ENCODE measurements at places on chromosomes 11 and 22.

- DNase-seq = no peak
Measured at GRCh38 chr11:134398079-134398444, 14.0 kb downstream of the B3GAT1 start.

GRCh38 chr22:45009606-45010531 lies at the start of gene PHF21B:
Gene PHF21B, minus strand, starts transcription at chr22:45010005. Its CDS starts 456 bp downstream, at chr22:45009549.
- DNase-seq = peak; percentile 53

- DNase-seq = no peak
Measured at GRCh38 chr11:63816166-63816565, 2.9 kb downstream of the SPINDOC start.

DNA sequence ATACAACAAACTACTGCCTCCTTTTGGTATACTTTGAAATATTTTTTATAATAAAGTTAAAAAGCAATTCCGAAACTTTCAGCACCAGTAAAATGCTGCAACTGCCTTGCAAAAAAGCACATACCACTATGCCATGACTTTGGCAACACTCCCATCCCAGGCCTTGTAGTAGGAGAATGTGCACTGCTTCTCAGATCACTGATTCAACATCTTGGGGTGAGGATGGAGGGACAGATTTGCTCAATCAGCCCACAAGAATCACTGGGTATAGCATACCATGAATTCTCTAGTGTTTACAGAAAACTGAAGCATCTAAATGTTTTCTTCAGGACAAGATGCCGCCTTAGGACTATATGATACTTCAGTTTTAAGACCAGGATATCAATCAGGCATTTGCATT lies 14.9 kb downstream of the EIF4ENIF1 start:
- DNase-seq = no peak

- peak; percentile 56 for DNase-seq
Measured at GRCh38 chr11:134261626-134262488, 8.5 kb downstream of the ACAD8 start.

DNA sequence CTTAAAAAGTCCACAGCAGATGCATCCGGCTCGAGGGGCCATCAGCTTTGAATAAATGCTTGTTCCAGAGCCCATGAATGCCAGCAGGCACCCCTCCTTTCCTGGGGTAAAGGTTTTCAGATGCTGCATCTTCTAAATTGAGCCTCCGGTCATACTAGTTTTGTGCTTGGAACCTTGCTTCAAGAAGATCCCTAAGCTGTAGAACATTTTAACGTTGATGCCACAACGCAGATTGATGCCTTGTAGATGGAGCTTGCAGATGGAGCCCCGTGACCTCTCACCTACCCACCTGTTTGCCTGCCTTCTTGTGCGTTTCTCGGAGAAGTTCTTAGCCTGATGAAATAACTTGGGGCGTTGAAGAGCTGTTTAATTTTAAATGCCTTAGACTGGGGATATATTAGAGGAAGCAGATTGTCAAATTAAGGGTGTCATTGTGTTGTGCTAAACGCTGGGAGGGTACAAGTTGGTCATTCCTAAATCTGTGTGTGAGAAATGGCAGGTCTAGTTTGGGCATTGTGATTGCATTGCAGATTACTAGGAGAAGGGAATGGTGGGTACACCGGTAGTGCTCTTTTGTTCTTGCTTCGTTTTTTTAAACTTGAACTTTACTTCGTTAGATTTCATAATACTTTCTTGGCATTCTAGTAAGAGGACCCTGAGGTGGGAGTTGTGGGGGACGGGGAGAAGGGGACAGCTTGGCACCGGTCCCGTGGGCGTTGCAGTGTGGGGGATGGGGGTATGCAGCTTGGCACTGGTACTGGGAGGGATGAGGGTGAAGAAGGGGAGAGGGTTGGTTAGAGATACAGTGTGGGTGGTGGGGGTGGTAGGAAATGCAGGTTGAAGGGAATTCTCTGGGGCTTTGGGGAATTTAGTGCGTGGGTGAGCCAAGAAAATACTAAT lies 1.9 kb downstream of the NEAT1 start:
- peak; percentile 77 for DNase-seq

DNA sequence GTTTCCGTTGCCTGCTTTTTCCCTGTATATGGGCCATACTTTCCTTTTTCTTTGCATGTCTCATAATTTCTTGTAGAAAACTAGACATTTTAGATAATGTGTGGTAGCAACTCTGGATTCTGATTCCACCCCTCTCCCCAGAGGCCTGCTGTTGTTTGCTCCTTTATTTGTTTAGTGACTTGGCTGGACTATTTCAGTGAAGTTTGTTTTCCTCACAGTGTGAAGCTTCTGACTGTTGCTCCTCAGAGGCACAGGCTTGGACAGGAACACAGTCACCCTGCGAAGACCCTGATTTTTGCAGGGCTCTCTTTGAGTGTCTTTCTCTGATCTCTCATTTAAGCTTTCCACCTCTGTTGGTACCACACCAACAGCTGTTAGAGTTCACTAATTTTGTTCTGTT lies 72.5 kb downstream of the SWAP70 start:
- DNase-seq = no peak

DNA sequence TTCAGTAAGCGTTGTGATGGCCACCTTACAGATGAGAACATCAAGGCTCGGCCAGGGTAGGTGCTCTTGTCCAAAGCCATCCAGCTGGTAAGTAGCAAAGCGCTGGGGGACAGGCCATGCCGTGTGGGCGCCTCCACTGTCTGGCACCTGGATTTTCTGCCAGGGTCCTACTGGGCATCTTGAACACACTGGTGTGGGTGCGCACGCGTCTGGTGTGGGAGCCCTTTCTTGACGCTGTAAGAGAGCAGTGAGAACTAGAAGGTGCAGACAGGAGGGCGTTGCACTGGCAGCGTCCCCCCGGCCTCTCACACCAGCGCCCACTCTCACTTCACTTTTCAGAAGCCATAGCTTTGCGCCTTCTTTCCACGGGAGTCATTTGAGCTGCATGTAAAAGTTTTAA lies 296.6 kb downstream of the TBC1D22A start:
- DNase-seq = no peak

- peak; percentile 53 for DNase-seq
Measured at GRCh38 chr22:41687901-41688364, 734 bp downstream of the SNU13 start.

DNA sequence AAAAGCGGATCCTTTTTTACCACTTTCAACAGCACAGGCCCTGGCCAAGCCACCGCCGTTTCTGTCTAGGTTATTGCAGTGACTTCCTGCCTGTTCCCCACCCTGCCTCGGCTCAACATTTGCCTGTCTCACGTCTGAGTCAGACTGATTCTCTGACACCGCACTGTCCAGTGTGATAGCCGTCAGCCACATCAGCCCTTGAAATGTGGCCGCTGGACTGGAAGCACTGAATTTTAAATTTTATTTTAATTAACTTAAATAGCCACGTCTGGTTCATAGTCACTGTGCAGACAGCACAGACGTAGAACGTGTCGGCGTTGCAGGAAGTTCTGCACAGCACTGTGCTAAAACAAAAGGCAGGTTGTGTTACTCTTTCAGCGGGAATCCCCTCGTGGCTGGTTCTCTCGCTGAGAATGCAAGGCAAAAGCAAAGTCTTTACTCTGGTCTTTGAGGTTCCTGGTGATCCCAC lies 56.3 kb upstream of the ADSL start:
- peak; percentile 85 for DNase-seq

DNA sequence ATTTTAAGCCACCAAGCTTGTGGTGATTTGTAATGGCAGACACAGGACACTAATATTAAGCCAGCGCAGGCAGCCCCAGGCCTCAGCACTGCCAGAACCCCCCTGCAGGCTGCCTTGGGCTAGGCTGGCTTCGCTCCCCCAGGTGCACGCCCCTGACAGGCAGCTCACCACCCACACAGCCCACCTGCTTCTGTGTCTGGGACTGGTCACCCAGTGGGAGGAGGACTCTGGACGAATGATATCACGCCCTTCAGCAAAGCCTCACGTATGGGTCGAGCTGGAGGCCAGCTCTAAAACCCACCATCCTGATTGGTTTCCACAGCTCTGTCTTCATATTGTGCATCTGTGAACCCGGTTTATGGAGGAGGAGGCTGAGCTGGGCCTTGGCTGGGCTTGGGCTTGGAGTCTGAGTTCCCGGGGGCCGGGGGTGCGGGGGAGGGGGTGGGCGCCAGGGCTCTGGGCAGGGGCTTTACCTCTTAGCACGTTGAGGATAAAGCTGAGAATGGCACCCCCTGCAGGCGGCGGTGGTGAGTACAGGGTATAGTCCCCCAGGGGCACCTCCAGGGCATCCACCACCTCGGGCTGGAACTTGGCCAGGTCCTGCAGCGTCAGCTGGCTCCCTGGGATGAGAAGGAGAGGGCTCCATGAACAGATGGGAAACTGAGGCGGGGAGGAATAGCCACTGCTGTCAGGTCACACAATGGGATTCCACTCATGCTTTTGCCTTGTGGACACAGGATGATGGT lies 13.8 kb downstream of the GGT5 start:
- DNase-seq = peak; percentile 74

GRCh38 chr22:22318723-22319465 lies 74.3 kb downstream of the VPREB1 start:
- DNase-seq = no peak

- no peak for DNase-seq
Measured at GRCh38 chr22:35043252-35043933, 22.6 kb upstream of the ISX start.

DNA sequence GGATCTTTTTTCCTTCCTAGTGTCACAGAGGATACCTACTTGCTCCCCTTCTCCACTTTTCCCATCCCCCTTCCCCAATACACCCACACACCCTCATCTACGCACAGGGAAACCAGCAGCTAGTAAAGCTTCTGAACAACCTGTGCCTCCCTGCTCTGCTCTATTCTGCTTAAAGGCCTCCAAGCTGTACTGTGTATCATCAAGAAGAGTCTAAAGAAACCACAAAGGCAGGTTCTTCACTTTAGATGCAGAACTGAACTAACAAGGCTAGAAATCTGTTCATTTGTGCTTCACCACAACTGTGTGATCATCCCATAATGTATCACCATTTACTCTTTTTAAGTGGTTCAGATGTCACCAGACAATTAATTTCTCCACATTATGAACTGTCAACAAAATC lies 132.5 kb downstream of the SGSM3 start:
- DNase-seq = no peak

- peak; percentile 4 for DNase-seq
Measured at GRCh38 chr11:71284525-71285092, 32.2 kb upstream of the SHANK2 start.

DNA sequence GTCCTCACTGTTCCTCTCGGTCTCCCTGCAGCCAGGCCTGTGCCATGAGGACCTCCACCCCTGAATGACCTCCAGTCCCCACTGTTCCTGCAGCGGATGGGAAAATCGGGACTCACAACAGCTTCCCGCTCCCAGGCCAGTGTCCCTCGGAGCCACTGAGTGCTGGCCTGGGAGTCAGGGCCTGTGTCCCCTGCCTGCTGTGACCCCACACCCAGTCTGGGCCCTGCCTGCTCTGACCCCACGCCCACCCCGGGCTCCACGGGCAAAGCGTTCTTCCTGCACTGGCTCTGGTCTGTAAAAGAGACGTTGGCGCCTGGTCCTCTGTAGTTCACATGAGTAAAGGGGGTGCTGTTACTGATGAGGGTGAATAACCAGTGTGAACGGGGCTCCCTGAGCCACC lies 73.0 kb upstream of the SHISAL1 start:
- DNase-seq = no peak

DNA sequence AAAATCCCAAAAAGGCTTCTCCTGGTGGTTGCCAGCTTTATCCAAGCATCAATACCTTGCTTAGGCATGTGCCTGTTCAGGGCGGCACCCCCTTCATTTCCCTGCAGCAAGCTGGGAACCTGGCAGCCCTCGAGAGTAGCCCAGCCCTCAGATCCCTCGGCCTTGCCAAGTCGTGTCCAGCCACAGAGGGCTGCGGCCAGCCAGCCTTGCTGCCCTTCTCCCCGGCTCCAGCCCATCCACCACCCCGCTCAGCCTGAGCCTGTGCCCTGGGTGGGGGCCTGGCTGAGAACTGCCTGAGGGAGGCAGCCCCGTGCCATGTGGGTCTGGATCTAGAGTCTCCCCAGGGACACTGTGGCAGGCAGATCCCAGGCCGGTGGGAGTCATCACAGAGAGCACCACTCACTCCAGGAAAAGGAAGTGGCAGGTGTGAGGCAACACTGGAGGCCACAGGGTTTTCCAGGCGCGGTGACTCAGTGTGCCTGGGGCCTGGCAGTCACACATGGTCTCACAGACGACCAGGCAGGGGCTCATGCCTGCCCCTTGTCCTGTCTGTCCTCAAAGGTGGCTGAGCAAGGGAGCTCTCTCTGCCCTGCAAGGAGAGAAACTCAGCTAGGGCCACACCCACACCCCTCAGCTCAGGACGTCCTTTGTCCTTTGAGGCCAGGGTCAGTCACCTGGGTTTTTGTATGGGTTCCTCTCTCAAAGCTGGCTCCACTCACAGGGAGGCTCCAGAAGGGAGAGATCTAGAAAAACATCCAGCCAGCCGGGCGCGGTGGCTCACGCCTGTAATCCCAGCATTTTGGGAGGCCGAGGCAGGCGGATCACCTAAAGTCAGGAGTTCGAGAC lies 12.2 kb upstream of the CDC42BPG start:
- DNase-seq = peak; percentile 76

- DNase-seq = no peak
Measured at GRCh38 chr22:21832291-21833290, 34.9 kb downstream of the MAPK1 start.

GRCh38 chr11:22263613-22264012 lies 70.7 kb downstream of the ANO5 start:
- no peak for DNase-seq

GRCh38 chr22:47748957-47749356 lies 986.5 kb downstream of the TBC1D22A start:
- no peak for DNase-seq

DNA sequence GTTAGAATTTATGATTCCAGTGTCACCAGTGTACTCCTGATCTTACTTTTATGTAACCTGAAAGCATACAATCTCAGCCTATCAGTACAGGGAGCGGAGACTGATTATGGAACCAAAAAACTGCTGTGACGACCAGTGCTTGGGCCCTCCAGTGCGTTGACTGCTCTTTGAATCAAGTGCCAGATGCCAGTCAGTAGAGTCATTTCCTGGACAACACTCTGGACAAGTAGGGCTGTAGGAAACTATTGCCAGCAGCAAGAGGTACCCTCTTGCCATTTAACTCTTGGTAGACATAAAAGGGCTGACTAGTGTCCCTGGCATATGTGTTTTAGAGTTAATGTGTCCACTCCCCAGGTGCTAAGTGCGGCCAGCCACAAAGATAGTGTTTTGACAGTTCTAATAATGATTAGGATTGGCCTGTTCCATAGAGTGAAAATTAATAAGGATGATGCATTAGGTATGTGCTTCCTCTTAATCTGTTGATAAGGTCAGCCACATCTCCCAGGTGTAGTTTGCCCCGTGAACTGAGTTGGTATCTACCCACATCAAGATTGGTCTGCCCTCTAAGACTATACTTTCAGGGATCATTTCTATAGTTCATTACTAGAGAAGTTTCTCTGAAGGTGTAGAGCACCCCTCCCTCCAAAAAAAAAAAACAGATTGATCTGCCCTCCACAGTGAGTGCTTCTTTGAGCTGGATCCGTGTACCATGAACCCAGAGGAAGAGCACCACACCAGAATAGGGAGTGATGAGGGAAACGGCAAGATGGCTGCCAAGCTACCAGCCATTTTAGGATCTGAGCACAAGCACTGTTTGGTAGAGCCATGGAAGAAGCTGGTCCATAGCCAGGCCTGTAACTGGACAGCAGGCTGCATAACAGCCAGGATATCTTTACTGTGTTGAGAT lies 20.7 kb upstream of the AIFM3 start:
- no peak for DNase-seq
